Calu3 (cell line): ENCODE measurements at places on chromosomes 2 and 18. TPM values are rescaled to one million over a fixed set of nuclear protein-coding genes. Genes with fewer than 3 reads are reported as not detected.
A peak's percentile ranks its signal among the peaks of the same experiment; 100 is the strongest.

The IGFBP2 gene
- 164 and 175 TPM in 2 replicates for total RNA-seq

The CHRNG gene
- total RNA-seq, result not detected in 2 replicates

The PLGLB1 gene
- total RNA-seq, result 1.8 TPM in 1 of 2 replicates, not detected in the other

GRCh38 chr18:56844556-56844955, 193.4 kb downstream of the WDR7 start:
- H3K36me3 ChIP-seq, result no peaks in the 10 kb centered on the region
- H3K4me3 ChIP-seq, result no peak overlapping the region
- no peaks in the 10 kb centered on the region for H3K27me3 ChIP-seq

- no peaks in the 10 kb centered on the region for H3K27me3 ChIP-seq
- no peak for DNase-seq
- no peaks in the 10 kb centered on the region for H3K36me3 ChIP-seq
Observed at GRCh38 chr2:161384864-161385263, 31.2 kb upstream of the TBR1 start.

The DSC1 gene
- not detected in 2 replicates for total RNA-seq

The UGGT1 gene
- total RNA-seq, result 59.2 and 71.3 TPM in 2 replicates

DNA sequence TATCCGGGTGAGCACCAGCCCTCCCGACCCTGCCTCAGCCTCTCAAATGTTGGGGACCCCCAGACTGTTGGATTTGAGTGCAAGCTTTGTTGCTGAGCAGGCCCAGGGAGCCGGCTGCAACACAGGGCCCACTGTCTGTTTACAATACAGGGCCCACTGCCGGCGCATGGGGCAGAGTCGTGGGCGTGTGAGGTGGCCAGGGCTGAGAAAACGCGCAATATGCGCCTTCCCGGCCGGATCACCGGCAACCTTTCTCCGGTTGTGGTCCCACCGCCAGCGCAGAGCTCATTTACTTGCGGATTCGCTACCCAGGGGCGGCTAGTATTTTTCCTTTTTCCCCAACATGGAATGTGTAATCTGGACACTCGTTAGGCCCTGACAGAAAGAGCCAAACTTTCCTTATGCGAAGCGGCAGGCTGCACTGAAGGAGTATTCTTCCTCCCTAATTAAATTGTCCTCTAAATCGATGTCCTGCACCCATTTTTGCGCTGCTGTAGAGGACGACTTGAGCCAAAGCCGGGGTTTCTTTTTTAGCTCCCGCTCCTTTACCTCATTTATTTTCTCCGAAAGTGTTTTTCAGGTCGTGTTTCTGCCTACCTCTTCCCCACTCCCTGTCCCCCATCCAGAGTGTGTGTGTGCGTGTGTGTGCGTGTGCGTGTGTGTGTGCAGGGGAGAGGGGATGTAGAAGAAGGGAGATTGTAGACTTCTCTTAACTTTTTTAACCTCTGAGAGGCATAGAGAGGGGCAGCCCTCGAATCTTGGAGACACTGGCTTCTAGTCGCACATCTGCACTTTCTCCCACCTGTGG, 2.7 kb downstream of the OTX1 start:
- H3K27me3 ChIP-seq, result no peaks in the 10 kb centered on the region
- no peak overlapping the region for H3K27ac ChIP-seq
- H3K36me3 ChIP-seq, result peaks cover 51% of the 10 kb centered on the region
- no peak for DNase-seq
- H3K4me3 ChIP-seq, result no peak overlapping the region

DNA sequence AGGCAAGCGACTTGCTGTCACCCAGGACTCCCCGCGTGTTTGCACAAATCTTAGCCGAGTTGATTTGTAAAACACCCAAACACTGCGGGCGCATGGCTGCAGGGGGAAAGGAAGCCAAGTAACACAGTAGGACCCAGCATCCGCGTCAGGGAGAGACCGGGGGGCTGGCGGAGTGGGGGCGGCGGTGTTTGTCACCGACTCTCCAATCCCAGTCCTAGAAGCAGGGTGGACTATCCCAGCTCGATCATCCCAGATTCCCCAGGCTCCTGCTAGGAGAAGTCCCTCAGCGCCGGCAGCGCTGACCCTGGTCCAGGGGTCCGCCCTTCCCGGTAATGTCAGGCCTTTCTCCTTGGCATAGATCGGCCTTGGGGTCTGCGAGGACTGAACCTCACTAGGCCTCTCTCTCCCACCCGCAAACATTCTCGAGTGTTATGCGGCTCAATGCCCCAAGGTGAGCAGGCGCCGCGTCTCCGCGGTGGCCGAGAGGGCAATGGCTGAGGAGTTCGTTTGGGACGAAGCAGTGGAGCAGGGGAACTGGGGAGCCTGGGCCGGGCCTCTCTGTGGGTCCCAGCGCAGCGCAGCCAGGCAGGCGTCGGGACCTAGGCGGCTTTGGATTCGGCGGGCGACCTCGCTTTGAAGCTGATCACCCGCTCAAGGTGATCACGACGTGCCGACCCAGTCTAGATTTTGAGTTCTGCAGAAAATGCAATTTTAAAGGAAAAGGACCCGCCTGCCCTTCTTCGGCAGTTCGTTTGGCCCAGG, 1.5 kb upstream of the GDF7 start:
- H3K27me3 ChIP-seq, result peaks cover 77% of the 10 kb centered on the region
- no peak for DNase-seq

GRCh38 chr2:119283873-119284331, 60.3 kb downstream of the STEAP3 start:
- H3K4me3 ChIP-seq, result peak overlapping the region; percentile 25
- H3K36me3 ChIP-seq, result no peaks in the 10 kb centered on the region
- no peaks in the 10 kb centered on the region for H3K27me3 ChIP-seq
- H3K4me1 ChIP-seq, result peaks cover 16% of the 10 kb centered on the region

GRCh38 chr18:7458884-7459283, 108.2 kb upstream of the PTPRM start:
- H3K4me3 ChIP-seq, result no peak overlapping the region
- DNase-seq, result no peak

DNA sequence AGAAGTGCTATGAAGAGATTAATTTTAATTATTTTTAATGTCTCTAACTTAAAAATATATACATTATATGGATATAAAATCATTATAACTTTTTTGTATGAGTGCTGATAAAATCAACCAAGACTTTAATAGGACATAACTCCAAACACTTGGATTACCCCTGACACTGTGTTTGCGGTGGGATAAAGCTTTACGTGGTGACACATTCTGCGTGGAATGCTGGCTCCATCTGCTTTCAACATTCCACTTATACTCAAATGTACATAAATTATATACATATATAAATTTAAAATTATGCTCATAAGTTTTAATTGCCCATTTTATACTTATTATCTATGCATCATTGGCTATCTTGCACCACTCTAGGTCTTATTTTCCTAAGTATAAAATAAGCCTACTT, 30.5 kb downstream of the LINC00305 start:
- H3K4me3 ChIP-seq, result no peak overlapping the region
- no peak for DNase-seq
- H3K36me3 ChIP-seq, result no peaks in the 10 kb centered on the region
- no peak overlapping the region for H3K27ac ChIP-seq
- no peaks in the 10 kb centered on the region for H3K27me3 ChIP-seq

GRCh38 chr2:11798701-11799435, 52.4 kb downstream of the LPIN1 start:
- no peaks in the 10 kb centered on the region for H3K27me3 ChIP-seq
- H3K4me3 ChIP-seq, result no peak overlapping the region
- peaks cover 28% of the 10 kb centered on the region for H3K36me3 ChIP-seq
- no peaks in the 10 kb centered on the region for H3K4me1 ChIP-seq
- DNase-seq, result no peak

DNA sequence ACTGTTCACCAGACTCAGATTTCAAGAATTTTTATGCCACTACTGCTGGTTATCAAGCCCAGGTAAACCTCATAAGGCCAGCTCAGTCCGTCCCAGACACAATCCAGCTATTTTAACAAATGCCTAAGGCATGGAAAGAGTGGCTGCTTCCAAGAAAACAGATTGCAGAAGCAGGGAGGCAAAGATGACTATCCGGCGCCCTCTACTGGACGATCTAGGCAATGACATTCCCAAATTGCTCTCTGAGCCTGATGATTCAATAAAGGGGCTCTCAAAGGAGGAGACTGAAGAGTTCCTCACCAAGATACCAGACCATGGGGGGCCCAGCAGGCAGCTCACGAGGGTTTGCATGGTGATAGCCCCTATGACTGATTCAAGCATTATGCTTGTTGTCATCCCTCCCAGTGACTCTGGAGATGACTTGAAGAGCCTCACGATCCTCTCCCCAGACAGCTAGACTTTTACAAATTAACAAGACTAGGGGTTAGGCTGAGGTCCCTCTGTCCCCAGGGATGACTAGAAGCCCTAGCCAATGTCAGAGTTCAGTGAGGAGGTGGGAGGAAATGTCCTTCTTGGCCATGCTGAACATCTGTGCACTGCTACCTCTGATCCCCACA, 25.0 kb downstream of the SERPINB8 start:
- peaks cover 5% of the 10 kb centered on the region for H3K36me3 ChIP-seq
- no peaks in the 10 kb centered on the region for H3K4me1 ChIP-seq
- H3K4me3 ChIP-seq, result no peak overlapping the region
- no peaks in the 10 kb centered on the region for H3K27me3 ChIP-seq

The FRZB gene
- 0.20 and 0.21 TPM in 2 replicates for total RNA-seq

DNA sequence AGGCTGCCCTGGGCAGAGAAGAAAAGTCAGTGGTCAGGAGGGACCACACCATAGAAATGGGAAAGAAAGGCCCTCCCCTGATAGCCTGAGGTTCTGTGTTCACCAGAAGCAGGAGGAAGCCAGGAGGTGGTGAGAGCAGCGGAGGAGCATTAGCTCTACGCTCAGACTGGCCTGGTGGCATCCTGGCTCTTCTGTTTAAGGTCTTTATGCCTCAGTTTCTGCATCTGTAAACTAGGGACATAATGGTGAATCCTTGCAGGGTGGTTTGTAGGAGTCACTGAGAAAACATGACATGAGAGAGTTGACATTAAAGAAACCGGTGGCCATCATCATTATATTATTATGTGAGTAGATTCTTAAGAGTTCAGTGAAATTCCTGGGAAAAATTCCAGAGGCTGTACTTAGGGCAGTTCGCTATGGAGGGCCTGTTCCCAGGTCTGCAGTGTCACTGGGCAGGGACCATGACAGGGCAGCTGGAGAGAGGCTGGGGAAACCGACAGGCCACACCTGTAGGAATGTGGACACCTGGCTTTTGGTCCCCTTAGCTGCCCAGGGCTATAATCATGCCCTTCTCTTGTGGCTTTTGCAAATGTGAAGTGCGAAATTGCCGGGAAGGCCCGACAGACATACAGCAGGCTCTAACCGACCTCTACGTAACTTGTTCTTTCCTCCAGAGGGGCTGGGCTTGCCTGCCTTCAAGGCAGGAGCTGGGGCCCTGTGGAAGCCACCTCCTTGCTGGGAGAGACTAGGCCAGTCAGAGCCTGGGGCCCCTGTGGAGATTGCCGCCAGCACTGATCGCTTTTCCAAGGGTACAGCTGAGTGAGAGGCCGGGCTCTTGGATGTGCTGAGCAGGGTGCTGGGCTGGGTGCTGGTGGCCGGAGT, 31.0 kb downstream of the GLI2 start:
- H3K27ac ChIP-seq, result no peak overlapping the region
- DNase-seq, result no peak
- no peak overlapping the region for H3K4me3 ChIP-seq
- H3K36me3 ChIP-seq, result no peaks in the 10 kb centered on the region

The PAIP2B gene
- 3.6 and 4.0 TPM in 2 replicates for total RNA-seq

- H3K27ac ChIP-seq, result no peak overlapping the region
- H3K4me1 ChIP-seq, result no peaks in the 10 kb centered on the region
- no peaks in the 10 kb centered on the region for H3K36me3 ChIP-seq
- no peak overlapping the region for H3K4me3 ChIP-seq
- no peak for DNase-seq
Observed at GRCh38 chr2:232456296-232457120, 555 bp downstream of the ALPI start.

DNA sequence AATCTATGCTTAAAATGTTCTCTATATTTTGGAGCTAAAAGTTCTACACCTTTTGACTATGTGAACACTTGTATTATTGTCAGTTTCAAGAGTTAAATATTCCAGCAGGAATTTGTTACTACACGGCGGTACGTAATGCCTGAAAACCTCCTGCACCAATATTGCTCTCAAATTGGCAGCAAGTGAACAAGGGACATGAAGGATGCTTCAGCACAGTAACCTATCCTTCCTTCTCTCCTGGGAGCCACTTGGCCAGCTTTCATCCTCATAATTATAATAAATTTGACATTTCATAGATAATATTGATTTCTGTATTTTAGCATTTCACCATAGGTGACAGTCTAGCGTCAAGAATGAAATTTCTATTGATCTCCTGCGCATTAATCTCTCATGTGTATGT, 197.6 kb downstream of the NR4A2 start:
- no peaks in the 10 kb centered on the region for H3K27me3 ChIP-seq
- no peak for DNase-seq
- H3K4me1 ChIP-seq, result no peaks in the 10 kb centered on the region

- no peak for DNase-seq
- H3K4me3 ChIP-seq, result no peak overlapping the region
- no peaks in the 10 kb centered on the region for H3K36me3 ChIP-seq
- H3K4me1 ChIP-seq, result no peaks in the 10 kb centered on the region
- no peak overlapping the region for H3K27ac ChIP-seq
Observed at GRCh38 chr2:178404368-178404767, 46.6 kb downstream of the PRKRA start.

The TNFRSF11A gene
- total RNA-seq, result 94.6 and 126 TPM in 2 replicates

The UGT1A8 gene
- not detected in 2 replicates for total RNA-seq

The ARHGEF4 gene
- total RNA-seq, result 5.9 and 8.8 TPM in 2 replicates

The IL1R2 gene
- total RNA-seq, result 0.34 TPM in 1 of 2 replicates, not detected in the other

The SAG gene
- total RNA-seq, result not detected in 2 replicates

DNA sequence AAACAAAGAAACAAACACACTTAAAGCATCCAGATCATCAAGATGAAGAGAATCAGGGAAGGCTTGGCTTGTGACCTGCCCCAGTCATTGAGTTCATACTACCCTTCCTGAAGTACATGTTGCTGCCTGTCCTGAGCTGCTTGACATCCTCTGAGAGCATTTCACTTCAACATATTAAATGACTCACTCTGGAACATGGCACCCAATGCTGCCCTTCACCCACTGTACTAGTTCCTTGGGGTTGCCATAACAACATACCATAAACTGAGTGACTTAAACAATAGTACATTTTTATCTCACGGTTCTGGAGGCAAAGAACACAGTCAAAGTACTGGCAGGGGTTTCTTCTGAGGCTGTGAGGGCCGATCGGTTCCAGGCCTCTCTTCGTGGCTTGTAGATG, 371.3 kb downstream of the RNF144A start:
- no peak overlapping the region for H3K27ac ChIP-seq
- no peak for DNase-seq
- H3K27me3 ChIP-seq, result peaks cover 8% of the 10 kb centered on the region
- H3K4me1 ChIP-seq, result no peaks in the 10 kb centered on the region
- H3K36me3 ChIP-seq, result no peaks in the 10 kb centered on the region

The SLC25A52 gene
- total RNA-seq, result not detected in 2 replicates

The ZFP36L2 gene
- total RNA-seq, result 90.7 and 120 TPM in 2 replicates
